ENCODE measurements at places on chromosomes 2 and 18.

- DNase-seq = no peak
Observed at GRCh38 chr2:109448946-109449788, 164.6 kb downstream of the SEPTIN10 start.

- DNase-seq = no peak
Observed at GRCh38 chr2:131801210-131801744, 273.6 kb downstream of the CCDC74A start.

DNA sequence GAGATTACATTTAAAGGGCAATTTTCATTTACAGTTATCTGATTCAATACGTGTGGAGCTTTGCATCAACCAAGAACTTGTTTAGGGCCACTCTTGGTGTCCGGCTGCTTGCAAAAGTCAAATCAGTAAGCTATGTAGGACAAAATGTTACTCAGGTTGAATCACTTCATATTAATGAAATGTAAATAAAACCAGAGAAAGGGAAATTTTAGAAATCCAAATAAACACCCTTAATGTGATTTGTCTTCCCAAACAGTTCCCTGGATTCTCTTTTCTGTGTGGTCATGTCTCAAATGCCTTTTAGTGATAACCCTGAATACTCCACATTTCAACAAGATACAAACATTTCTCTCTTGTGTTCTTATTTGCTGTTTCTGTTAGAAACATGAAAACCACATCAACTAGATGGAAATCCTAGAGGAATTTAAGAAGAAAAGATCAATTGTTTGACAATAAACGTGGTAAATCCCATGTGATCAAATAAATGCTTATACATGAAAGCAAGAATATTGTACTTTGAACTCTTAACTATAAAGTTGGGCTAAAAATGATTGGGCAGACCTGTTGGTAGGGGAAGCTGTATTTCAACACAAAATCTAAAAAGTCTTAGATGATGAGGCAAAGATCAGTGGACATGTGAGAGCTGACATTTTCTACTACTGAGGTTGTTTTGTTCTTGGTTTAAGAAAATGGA, 101.3 kb downstream of the CDC42EP3 start:
- DNase-seq = no peak

DNA sequence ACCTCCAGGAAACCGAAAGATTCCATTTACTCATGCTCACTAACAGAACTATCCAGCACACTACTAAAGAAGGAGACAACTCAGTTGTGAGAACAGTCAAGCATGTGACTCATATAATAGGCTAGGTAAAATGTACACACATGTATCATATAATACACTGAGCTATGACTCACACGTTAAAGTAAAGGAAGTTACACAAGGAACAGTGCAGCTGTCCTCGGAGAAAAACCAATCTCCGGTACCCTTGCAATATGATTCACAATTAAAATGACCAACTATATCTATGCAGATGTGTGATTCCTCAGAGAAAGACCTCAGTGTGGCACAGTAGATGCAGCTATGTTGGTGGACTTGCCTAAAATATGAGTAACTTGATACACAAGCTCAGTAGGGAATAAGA, 76.5 kb downstream of the STRN start:
- DNase-seq = no peak

DNA sequence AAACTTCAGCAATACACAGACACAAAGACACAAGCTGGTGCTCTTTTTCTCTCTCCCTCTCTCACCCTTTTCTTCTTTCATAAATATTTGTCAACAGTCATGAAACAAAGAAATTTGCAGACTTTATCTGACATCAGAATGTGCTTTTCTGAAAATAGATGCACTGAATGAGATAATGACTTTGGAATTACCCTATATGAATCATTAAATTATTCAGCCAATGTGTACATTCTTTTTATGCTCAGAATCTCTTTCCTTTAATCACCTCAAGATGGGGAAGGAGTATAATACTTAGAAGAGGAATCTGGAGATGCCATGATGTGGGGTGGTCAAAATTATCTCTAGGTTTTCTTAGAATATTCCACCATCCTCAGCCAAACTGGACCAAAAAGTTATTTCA, 289.9 kb downstream of the LRRTM1 start:
- no peak for DNase-seq

- DNase-seq = no peak
Observed at GRCh38 chr2:144379851-144380311, 140.0 kb downstream of the ZEB2 start.

DNA sequence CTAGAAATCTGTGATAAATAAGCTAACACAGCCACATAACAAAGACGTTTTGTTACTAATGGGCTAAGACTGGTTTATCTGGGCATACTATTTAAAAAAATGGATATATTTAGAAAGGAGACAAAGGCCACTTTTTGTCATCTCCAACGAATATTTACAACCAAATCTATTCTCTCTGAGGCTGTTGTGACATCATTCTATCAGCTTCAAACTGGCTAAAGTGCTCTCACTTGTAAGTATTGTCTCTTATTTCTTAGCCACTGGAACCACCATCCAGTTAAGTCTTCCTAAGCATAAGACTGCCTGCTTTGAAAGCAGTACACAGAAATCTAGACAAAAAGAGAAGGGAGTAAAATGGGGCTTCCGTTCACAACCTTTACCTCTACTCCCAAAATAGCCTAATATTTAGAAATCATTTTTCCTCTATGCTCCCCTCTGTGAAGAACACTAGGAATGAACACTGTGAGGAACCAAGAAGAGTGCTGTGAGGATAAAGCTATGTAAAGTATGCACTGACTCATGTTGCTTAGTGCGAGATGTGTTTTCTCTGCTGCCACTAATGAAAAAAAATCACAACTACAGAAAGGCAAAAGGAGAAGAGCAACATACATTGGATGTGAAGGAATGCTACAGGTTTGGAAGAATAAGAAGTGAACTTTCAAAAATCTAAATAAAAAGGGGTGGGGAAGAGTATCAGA, 264.1 kb downstream of the EXOC6B start:
- DNase-seq = no peak

DNA sequence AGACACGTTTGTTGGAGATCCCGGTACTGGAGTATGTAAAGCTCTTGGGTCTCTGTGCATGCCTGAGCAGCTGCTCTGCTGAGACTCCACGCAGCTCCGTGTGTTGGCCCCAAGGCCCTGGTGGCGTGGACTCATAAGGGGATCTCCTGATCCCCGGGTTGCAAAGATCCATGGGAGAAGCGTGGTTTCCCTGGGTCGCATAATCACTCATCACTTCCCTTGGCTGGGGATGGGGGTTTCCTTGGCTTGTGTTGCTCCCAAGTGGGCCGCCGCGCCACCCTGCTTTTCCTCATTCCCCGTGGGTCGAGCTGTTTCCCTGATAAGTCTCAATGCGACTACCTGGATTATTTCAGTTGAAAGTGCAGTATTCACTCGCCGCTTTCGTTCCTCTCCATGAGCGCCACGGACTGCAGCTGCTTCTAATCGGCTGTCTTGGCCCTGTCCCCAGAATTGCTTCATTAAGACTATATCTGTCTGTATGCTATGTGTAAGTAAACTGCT, 76.0 kb downstream of the EPC2 start:
- no peak for DNase-seq

DNA sequence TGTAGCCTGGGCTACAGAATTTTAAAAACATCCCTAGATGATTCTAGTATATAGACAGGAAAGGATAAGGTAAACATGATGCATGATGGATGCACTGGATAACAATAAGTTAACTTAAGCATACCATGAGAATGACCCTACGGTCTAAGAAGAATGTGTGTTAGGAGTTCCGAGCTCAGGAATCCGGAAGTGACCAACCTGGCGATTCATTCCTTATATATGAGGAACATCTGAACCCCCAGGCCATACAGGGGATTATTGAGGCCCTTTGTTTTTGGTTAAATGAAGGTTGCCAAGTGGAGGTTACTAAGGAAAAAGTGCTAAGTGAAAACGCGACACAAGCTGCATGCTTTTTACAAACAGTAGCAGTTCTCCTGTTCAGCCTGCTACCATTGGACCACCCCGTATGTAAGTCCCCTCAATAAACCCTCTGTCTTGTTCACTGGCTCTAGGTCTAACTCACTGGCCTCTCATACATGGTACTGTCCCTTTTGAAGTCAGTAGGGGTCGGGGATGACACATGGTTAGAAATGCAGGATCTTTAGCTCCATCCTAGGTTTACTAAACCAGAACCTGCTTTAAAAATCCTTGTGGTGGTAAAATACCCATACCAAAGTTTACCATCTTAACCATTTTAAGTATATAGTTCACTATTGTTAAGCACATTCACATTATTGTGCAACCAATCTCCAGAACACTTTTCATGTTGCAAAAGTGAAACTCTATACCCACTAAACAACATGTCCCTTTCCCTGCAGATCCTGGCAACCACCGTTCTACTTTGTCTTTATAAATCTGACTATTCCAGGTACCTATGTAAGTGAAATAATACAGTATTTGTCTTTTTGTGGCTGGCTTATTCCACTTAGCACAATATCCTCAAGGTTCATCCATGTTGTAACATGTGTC, 111.0 kb upstream of the MAP4K3 start:
- DNase-seq = no peak

DNA sequence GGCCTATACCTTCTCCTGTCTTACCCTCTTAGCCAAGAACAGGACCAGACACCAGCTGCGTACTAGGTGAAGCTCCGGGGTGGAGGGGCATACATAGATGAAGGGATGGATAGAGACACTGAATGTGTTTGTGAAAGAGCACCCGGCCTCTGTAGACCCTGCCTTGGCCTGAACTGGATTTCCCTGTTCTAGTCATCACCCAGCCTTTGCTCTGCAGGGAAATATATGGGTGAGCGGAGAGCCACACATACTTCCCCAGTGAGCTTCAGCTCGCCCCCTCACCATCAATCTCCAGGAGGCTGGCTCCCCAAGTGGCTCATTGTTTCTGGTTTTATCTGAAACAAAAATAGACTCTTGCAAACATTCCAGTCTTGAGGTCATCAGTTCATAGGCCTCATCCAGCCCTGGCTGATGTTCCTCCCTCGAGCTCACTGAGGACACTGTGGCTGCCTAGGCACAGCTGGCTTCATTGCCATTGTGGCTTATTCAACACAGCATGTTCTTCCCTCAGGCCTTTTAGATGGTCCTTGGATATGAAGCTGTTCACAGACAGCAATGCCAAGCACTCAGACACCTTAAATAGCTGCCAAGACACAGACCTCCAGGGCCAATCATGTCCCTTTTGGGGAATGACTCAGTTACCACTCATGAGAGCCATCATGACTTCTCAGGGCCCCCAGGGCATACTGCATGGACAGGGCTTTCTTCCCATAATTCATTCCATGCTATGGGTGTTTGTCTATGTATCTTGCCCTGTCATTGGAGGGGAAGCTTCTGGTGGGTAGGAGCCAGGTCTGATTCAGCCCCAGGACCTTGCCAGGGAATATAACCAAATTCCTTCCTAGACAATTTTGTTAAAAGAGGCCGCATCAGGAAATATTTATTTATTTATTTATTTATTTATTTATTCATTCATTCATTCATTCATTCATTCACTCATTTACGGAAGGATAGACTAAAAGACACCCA, 82.4 kb downstream of the TTC32 start:
- DNase-seq = no peak
